ENCODE measurements at places on chromosomes 1 and 21.

GRCh38 chr1:6462412-6463119 is 3.4 kb downstream of the TNFRSF25 start:
- no peak for DNase-seq

- DNase-seq = no peak
Observed at GRCh38 chr1:193070942-193071341, 11.5 kb downstream of the RO60 start.

DNA sequence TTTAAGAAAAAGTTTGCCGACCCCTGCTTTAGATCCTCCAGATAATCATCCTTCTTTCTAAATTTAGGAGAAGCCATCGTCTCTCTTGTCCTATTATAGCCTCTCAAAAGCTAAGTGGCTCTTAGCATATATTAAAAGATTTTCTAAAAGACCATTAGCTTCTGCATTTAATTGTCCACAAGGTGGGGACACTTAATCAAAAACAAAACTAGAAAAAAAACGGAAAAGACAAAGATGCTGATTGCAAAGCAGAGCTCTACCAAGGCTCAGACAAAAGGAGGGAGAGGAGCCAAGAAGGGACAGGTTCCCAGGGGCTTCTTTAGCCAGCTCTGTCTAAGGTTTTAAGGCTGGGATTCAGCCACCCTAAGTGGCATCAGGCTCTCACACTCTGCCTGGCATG is 128.3 kb upstream of the HMGB4 start:
- no peak for DNase-seq

GRCh38 chr1:110200666-110201065 is 9.4 kb upstream of the KCNC4 start:
- no peak for DNase-seq

- no peak for DNase-seq
Observed at GRCh38 chr1:62688687-62689085, 500 bp upstream of the DOCK7 start.

DNA sequence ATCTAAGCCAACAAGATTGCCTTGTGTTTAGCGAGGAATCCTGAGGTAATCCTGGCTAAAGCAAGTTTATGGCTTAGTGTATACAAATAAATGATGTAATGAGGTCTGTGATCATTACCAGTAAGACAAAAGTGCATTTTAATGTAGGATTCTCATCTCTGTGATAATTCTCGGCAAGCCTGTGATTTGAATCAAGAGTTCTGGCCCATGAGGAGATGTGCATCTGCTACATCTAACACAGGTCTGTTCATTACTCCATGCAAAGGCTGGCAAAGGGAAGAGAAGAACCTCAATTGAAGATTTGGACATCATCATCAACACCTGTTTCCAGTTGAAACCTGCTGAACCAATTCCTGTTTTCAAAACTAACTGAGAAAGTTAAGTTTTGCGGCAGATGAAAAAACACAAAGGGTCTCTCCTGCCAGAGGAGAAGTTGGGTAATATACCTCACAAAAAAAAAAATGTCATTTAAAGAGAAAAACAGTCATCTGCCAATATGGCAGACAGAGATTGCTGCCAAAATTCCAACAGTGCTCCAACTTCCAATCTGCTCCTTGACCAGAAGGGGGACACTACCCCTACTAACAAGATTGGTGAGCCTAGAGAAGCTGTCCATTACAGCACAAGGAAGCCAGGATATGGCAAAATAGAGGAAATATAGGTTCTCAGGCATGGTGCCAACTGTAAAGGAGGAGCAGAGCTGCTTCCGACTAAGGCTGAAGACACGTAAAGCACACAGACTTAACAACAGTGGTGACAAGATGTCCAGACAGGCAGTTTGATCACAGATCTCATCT is 453.7 kb downstream of the TTLL7 start:
- no peak for DNase-seq
